ENCODE measurements at places on chromosomes 16 and 17.

GRCh38 chr16:83338941-83339340 lies 468.8 kb upstream of the HSBP1 start:
- peak; percentile 23 for DNase-seq

DNA sequence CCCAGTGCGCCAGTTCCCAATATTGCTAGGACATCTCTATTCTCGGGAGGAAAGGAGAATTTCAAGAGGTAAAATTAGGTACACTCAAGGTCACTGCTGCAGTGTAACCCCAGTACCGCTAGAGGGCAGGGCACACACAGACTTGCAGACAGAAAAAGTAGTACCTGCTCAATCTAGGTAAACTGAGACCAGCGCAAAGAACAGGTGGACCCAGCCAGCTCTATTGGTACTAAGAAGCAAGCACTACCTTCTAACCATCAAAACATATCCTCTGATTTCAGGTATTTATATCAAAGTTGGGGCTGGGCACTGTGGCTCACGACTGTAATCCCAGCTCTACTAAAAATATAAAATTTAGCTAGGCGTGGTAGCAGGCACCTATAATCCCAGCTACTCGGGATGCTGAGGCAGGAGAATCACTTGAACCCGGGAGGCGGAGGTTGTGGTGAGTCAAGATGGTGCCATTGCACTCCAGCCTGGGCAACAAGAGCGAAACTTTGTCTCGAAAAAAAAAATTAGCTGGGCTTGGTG lies 3.6 kb upstream of the WDR81 start:
- DNase-seq: peak; percentile 45

DNA sequence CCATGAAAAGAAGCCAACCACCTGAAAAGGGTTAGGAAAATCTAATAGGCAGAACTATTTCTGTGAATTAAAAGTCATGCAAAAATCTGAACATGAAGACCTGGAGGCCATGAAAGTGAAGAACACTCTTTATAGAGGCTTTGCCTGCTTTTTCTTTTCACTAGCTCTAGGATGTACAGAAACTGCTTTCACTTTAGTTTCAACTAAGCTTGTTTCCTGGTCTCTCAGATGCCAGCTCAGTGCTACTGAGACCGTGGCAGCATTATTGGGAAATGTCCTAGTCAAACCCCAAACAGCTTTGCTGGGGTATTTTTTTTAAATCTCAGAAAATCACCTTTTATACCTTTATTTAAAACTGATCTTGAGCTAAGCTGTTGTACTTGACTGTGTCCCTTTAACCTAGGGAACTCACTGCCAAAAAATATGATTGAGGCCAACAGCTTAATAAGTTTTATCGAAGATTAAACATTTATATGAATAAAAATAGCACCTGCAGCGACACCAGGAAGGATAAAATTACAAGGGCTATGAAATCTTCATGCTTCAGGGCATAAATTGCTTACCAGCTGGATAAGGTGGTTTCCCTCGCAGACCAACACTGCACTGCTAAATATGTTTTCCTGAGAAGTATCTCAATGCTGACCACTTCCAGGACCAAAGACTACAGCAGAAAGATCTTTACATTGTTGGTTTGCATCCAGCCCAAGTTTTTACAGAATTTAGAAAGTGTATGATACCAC lies 621.8 kb upstream of the ZFHX3 start:
- DNase-seq: no peak

- no peak for DNase-seq
Observed at GRCh38 chr16:48948911-48949310, 332.7 kb downstream of the CBLN1 start.

GRCh38 chr17:7380855-7381683 lies at the start of gene TNK1:
Gene TNK1 (plus strand): TSS chr17:7381089. CDS start chr17:7382927, 1,838 bp downstream.
- no peak for DNase-seq

DNA sequence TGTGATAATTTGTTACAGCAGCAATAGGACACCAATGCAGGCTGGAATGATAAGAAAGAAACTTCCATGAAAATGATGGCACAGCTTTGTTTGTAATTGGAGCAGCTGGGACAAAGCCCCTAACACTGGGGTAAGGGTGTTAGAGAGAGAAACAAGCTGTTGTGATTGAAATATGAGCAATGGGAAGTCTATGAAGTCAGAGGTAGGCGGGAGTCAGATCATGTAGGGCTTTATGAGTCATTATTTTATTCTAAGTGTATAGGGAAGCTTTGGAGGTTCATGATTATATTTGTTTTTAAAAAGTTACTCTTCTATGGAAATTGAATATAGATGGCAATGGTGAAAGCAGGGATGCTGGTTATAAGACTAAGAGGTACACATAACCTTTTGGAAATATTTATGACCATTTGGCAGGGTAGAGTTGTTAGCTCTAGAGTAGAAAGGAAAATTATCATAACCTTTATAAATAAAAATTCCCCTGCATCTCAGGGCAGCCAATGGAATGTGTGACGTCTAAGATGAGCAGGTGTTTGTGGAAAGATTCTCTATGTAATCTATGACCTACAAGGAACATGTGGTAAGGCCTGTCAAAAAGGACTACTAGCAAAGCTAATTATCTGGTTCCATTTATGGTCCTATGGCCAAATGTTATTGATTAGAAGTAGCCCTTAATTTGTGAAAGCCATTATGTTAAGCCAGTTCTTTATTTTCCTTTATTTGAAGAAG lies 85.6 kb downstream of the KCNJ2 start:
- DNase-seq: no peak
